ENCODE measurements at places on chromosomes 7 and 10.

DNA sequence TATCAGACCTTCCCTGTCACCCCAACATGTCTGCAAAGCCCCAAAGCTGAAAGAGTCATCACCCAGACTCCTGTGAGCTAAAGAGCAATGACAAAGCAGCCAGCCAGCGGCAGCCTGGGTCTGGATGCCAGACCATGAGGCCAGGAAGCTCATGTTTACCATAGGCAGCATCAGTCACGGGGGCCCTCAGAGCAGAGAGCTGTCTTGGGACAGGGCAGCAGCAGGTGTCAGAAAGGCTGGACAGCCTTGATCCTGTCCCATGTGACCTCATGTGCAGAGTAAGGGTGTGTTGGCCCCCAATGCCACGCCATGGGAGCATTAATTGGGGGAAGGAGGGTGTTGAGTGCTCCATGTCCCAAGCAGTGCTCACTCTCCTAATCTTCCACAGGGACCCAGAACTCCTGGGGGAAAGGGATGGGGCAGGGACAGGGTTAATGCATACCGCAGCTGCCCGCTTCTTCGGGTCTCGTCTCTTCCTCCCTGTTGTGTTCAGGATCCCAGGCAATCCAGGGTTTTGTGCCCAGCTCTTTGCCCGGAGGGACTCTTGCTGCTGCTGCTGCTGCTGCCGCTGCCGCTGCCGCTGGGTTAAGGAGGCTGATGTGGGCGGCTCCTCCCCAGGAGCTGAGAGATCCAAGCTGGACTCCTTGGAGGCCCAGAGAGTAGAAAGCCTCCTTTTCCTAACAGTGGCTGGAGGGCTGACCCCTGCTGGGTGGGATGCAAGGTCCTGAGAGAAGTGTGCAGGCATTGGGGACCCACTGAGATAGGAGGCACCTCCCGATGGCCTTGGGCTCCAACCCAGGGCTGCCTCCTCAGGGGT, 7.1 kb downstream of the CCDC201 start:
- no peak for DNase-seq

GRCh38 chr7:96685755-96686154, 23.9 kb downstream of the SEM1 start:
- no peak for DNase-seq

DNA sequence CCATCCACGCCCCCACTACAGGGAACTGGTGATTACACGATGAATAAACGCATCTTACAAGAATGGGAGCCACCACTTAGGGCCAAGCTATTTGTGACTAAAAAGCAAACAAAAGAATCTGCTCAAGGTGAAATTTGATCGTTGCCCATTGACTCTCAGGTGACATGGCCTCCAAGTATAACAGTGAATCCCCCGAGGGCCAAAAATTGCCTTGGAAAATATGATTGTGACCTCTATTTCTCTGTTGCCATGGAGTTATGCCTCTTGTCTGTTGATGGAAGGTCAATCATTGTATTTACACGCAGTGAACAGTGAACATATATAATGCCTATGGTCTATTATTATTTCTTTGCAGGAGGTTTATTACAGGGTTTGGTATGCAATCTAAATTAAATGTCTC, 282.3 kb downstream of the KLF6 start:
- no peak for DNase-seq

GRCh38 chr10:35561715-35562114, 43.4 kb upstream of the GJD4 start:
- no peak for DNase-seq

GRCh38 chr7:95925971-95926370, 153.6 kb downstream of the DYNC1I1 start:
- DNase-seq, result no peak

DNA sequence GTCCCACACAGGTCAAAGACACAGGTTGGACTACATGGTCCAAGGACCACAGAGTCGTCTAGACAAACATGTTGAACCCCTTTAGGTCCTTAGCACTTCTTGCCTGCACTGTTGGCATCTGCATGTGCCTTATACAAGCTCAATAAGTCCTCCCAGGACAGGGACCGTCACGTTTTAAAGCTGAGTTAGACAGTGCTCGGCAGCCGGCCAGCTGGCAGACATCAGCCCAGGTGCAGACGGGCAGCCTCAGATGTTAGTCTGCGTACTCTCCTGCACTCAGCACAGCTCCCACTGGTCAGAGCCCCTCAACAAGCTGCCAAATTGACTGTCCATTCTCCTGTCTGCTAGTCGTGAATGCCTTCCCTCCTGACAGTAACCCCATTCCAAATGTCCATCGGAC, 34.9 kb downstream of the PARP12 start:
- DNase-seq, result no peak

DNA sequence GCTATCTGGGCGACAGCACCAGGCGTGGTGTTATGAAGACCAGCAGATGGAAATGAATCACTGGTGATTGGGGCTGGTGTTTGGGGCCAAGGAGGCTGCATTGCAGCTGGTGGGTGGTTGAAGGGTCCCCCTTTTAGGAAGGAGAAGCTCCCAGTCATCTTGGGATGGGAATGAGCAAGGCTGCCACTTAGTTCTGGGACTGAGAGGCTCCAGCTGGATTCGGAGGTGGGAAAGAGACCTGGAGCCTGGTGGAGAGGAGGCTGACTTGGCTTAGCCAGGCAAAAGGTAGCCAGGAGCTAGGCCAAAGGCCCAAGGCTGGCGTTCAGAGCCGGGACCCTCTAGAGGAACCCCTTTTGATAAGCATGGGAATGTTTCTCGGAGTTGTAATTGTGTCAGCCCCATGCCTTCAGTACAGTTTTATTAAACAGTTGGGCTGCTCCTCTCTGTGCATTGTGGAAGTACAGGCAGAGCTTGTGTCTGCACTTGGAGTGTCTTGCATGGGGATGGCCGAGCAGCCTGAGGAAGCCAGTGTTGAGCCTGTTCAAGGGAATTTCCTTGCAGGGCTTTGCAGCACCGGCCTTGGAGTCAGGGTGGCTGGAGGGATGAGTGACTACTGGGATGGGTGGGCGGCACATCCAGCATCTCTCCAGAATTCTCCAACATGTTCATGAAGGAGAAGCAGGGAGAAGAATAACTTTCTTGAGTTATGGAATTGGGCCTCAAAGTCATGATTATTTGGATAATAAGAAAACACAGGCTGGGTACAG, 234.9 kb downstream of the BAMBI start:
- DNase-seq, result no peak

DNA sequence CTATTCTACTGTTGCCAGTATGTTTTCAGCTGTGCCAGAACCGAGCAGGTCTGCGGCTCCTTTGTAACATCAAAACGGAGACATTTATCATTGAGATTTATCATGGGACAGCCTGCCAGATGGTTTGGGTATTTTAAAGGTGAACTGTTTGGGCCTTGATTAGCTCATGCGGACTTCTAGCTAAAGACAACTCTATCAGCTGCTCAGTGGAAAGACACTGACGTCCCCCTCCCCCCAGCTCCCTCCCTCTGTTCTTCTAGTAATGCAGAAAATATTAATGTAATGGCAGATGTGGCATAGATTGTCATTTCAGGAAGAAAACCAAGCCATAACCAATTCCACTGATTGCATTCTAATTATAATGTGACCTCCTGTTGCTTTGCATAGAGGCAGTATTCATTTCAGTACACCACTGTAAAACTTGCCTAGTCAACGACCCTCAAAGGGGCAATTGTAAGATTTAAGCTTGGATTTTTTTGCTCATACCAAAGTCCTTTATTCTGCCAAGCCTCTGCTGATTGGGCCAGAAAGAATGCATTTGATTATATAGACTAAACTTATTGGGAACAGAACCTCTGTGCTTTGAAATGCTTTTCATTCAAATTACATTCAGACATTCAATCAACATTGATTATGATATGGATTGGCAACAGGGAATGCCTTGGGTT, 966.8 kb downstream of the LRMDA start:
- no peak for DNase-seq

DNA sequence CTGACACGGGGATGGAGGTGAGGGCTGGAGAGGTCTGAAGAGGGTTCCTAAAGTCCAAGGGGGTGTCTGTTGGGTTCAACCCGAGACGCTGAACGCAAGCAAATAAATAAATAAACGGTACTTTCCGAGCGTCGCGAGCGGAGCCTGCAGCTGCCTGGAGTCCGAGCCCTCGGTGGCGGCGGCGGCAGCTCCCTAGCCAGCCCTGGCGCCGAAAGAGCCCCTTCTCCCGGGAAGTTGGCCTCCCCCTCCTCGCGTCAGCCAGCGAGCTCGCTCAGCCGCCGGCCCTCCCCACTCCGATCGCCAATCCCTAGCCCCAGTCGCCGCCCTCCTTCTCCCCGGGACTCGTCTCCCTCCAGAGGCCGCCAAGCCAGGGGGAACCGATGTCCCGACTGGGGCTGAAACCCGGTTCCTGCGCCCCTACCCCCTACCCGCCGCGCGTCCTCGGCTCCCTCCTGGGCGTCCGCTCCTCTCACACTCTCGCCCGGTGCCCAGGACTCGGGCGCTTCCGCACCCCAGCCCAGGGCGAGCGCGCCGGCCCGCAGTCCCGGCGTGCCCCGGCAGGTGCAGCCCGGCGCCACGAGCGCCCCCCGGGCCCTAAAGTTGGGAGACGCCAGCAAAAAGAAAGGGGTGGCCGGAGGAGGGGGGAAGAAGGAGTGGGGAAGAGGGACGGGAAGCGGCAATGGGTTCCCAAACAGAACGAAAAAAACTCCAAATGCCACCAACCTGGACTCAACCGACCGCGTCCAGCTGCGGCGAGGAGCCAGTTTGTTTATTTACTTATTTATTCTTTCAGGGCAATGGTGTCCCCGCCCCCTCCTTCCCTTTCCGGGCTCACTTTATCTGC, at the start of gene GFRA1:
TSS of gene GFRA1 (minus strand) at position 767 of the 844 bp plus-strand sequence. CDS start 1,177 bp downstream, outside the sequence.
- DNase-seq, result no peak

GRCh38 chr7:29005829-29006228, 47.7 kb upstream of the TRIL start:
- no peak for DNase-seq

GRCh38 chr7:51290304-51290637, 26.3 kb downstream of the COBL start:
- DNase-seq, result no peak

Data from CD4-positive, alpha-beta T cell treated with Interleukin-15 for 1 hour (primary cell).